ENCODE measurements at places on chromosomes 4 and X.

DNA sequence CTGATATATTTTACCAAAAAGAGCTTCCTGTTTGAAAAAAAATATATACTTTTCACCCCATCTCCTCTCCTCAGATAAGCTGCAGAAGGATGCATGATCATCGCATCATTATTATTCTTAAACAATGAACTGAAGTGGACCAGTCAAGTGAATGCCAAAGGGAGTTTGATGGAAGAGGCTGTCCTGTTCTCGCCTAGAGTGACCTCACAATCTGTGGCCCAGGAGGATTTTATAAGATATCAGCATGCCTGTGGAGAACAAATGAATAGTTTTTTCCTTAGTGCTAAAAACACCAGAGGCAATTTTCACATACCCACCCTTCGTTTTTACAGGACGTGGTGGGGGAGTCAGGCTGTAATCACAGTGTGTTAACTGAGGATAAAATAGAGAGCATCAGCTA, 112.7 kb downstream of the USP46 start:
- DNase-seq = no peak

DNA sequence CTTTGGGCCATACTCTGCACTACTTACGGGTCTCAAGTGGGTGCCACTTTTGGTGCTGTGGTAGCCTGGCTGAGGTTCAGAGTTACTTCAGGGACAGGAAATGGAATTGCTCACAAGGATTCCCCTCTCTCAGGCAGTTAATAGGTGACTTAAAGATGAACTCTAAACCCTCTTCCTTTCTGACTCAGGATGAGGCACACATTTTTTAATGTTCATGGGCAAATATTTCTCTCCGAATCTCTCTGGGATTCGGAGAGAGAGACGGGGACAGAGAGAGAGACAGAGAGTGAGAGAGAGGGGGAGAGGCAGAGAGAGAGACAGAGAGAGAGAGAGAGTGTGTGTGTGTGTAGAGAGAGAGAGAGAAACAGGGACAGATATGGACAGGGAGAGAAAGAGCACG, 79.8 kb downstream of the NYX start:
- peak; percentile 76 for DNase-seq

- DNase-seq = no peak
These were observed 67.0 kb upstream of the AGA start for GRCh38 chr4:177509226-177509745.

GRCh38 chr4:107708225-107708624, 11.8 kb downstream of the PAPSS1 start:
- no peak for DNase-seq

DNA sequence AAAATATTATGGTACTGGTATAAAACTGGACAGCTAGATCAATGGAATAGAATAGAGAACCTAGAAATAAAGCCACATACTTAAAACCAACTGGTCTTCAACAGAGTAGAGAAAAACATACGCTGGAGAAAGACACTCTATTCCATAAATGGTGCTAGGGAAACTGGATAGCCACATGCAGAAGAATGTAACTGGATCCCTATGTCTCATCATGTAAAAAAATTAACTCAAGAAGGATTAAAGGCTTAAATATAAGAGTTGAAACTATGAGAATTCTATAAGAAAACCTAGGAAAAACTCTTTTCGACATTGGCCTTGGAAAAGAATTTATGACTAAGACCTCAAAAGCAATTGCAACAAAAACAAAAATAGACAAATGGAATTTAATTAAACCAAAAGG, 114.6 kb downstream of the PCDH18 start:
- DNase-seq = peak; percentile 5

GRCh38 chr4:107991945-107992630, 2.4 kb downstream of the HADH start:
- no peak for DNase-seq

DNA sequence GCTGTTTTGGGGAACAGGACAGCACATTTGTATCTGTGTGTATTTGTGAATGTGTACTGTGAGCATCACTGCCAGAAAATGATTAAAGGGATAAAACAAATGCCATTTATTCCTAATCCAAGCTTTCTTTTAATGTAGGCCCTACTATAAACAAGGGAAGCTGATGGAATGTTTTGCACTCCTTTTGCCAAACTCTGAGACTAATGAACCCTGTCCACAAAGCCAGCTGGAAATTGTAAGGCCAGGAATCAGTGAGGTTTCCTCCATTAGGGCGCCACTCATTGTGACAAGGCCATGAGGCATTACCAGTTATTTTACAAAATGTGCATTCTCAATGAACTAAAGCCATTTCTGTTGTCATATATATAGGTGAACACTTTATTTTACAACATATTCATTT, 163.0 kb upstream of the NAP1L5 start:
- no peak for DNase-seq

- peak; percentile 70 for DNase-seq
These were observed 11.2 kb upstream of the PDGFRA start for GRCh38 chr4:54217642-54218495.

DNA sequence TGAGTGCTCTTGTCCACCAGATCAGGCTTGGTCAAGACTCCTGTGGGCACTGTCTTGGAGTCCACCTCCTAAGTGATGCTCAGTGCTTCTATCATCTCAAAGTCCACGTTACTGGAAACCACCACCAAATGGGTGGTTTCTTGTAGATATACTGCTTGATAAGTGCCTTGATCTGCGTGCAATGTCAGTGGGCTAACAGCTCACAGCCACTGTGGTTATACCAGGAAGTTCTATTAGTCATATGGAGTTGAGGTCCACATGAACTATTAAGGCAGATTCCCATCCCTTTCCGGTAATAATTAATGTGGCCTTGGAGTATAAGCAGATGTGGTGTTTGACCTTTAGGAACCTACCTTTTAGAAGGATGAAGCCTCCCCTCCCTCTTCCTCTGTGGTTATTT, 161.9 kb downstream of the ZNF518B start:
- no peak for DNase-seq

DNA sequence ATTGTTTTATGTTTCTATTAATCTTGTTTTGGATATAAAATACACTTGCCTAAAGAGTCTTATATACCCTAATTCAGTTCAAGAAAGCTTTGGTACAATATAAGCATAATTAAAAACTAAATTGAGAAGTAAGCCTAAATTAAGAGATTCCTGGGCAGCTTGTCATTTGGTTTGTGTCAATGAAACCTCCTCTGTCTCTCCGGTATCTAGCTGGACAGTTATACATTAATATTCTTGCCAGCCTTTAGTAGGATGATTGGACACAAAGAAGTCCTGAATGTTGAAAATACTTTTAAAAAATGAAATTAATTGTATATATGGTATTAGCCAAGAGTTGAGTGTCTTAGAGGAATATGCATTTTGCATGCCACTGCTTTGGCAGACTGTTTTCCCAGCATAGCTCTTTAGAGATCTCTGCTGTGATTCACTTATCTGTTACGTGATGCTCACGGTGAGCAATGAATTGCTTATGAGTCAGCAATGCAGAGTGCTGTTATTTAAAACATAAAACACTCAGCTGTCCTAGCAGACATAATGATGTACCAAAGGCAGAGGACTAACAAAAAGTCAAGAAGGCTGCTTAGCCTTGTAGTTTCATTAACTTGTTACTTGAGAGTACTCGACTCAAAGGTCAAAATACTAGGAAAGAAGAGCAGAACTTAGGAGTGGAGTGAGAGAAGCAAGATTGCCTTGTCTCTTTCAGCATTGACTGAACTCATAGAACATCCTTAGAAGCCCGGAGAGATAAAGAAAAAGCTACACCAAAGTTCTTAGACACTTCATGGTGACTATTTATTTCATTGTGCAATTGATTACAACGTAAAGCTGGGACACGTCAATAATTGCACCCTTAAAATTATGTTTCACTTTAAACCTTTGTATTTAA, 1296.1 kb upstream of the PCDH7 start:
- DNase-seq = peak; percentile 48

- no peak for DNase-seq
These were observed 102.2 kb downstream of the RAP1GDS1 start for GRCh38 chr4:98363431-98363830.

DNA sequence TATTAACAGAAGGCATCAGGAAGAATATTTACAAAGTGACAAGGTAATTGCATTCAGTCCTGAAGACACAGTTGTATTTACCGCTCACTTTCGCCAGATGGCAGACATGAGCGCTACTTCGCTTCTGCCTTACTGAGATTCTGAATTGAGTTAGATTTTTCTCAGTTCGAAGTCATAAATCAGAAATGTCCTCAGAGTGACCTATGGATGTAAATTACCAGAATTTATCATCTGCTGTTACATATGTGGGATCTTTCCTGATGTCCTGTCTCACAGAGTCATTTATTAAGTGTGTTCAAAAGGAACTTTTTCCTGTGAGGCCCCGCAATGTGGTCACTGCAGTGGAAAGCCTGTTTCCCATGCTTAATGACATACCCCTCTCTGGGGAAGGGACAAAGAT, 97.3 kb upstream of the DCLK2 start:
- peak; percentile 17 for DNase-seq

DNA sequence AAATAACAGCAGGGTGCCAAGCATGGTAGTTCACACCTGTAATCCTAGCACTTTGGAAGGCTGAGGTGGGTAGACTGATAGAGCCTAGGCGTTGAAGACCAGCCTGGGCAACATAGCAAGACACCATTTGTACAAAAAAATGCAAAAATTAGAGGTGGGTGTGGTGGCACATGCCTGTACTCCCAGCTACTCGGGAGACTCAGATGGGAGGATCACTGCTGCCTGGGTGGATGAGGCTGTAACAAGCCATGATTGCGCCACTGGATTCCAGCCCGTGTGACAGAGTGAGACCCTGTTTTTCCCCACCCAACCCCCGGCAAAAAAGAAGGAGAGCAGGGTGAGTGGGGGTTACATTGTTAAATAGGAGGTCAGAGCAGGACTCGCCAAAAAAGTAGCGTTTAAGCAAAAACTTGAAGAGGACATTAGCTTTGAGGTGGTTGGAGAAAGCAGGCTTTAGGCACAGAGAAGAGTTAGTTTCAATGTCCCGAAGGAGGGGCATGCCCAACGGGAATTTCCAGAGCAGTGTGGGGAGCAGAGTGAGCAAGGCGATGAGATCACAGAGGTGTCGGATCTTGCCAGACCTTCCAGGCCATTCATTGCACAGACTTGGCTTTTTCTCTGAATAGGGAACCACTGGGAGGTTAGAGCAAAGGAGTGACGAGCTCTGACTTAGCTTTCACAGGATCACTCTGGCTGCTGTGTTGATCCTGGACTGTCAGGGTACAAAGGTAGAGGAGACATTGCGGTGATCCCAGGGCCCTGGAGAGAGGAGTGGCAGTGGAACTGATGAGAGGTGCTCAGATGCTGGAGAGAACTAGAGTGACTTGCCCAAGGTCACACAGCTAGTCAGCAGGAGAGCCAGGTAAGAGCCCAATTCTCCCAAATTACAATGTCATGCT, 70.6 kb downstream of the TRAPPC11 start:
- DNase-seq = no peak

DNA sequence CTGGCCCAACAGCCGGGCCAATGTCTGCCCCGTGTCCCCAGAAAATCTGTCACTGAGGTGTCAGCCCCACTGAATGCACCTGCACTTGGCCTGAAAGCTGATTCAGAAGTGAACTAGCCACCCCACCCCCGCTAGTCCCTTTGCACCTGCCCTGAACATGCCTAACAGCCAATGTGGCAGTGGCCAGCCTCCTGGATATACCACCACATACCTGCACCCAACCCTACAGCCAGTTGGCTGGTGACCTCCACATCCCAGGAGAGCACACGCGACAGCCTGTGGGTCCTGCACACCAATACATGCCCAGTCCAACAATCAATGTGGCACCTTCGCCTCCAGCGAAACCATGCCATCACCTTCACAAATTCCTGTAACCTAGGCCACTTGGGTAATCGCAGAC, 116.7 kb downstream of the GALNTL6 start:
- DNase-seq = no peak

DNA sequence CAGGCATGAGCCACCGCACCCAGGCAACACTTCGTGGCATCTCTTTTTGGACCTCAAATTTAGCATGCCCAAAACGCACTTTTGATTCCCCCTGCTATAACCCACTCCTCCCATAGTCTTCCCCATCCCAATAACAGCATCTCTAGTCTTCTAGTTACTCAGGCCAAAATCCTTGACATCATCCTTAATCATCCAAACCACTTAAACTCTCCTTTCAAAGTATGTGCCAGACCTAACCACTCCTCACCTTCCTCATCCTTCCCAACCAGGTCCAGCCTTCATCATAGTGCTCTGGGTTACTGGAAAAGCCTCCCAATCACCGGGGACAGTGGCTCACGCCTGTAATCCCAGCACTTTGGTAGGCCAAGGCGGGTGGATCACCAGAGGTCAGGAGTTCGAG, 41.9 kb downstream of the AFAP1 start:
- peak; percentile 26 for DNase-seq

DNA sequence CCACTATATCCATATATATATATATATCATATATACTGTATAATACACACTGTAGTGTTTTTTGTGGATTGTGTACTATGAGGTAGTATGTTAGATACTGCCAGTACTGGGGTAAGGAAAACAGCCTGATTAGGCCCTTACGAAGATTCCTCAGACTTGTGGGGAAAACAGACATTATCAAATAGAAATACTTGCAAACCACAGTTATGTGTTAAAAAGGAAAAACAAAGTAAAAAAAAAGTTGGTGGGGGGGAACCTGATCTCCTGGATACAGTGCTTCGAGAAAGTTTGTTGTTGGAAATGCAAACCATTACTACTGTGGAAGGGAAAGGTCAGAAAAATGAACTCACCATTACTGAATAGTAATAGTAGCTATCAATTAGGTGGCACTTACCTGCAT, 53.0 kb downstream of the PKD2 start:
- DNase-seq = no peak

DNA sequence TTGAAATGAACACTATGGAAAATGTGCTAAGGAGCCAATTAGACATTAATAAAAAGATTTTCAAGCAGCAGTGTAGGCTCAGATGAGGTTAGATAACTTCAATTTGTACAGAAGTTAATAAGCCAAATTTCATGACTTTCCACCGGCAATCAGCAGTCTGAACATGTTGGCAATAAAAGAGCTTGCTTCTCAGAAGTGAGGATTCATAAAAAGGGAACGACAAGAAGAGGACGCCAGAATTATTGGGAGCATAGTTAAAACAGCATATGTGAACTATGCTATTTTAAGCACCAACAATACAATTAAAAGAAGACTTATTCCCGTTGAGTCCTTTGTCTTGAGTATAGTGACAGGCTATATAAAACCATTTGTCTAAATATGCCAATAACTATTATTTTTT, 785.3 kb downstream of the ADGRL3 start:
- DNase-seq = no peak

- DNase-seq = peak; percentile 62
These were observed 5.1 kb upstream of the DCLK2 start for GRCh38 chr4:150072906-150073714.

DNA sequence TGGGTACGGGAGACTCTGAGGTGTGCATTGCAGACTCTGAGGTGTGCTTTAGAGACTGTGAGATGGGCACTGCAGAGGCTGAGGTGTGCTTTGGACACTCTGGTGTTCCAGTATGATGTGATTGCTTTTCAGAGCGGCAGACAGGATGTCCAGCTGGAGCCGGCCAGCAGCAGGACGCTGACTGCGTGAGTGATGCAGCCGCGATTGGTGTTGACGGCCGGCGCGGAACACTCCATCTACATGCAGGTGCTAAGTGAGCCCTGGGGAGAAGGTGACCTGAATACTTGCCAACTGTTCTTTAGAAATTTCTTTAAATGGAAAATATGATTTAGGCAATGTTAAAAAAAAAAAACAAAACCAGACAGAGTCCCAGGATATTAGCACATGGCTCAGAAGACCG, 103.1 kb upstream of the PPP2R3B start:
- DNase-seq = no peak
